ENCODE measurements at places on chromosomes 3 and 15. TPM values are rescaled to one million over a fixed set of nuclear protein-coding genes. Genes with fewer than 3 reads are reported as not detected.

The RAD51 gene
- polyA plus RNA-seq, result 11.9 TPM

The GOLGA8J gene
- 1.0 TPM for polyA plus RNA-seq

DNA sequence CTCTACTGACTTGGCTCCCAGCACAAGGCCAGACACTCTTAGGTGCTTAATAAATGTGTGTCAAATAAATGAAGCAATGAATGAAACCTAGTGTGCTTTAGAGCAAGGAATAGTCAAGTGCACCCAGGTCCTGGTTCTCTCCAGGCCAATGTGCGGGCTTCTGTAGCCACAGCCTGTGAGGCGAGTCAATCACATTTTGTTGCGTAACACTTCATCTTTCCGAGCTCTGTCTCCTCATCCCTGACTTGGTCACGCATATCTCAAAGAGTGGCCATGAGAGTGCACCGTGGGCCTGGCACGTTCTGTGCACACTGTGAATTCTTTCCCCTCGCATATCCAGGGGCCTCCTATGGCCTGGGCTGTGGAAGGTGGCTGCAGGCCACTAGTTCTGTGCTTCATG lies 11.4 kb upstream of the SH3GL3 start:
- DNase-seq, result no peak

DNA sequence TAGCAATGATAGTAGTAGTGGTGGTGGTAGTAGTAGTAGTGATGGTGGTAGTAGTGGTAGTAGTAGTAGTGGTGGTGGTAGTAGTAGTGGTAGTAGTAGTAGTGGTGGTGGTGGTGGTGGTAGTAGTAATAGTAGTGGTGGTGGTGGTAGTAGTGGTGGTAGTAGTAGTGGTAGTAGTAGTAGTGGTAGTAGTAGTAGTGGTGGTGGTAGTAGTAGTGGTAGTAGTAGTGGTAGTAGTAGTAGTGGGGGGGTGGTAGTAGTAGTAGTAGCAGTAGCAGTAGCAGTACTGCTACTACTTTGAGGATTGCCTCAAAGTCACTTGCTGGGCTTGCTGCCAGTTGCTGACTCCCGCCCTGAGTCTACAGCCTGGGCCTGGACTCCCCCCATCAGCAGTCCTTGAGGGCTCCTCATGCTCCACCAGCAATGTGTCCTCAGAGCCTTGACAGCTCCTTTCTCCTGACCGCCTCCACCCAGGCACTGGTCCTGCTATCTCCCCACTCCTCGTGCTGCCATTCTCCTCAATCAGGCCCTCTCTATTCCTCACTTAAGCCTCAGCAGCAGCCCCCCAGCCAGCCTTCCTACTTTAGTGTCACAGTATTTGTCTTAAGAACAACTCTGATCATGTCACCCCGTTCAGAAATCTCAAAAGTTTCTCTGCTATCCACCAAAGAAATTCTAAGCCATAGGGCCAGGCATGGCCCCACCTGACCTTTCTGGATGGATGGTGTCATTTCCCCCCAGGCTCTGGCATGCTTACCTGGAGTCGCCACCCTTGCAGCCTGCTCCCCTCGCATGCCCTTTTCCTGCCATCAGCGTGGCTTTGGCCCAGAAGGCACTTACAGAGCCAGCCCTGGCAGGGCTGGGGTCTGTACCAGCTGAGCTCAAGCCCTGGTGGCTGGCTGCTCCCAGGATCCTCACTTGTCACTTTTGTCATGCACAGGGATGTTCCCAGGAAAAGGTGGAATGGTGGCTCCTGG lies 45.6 kb downstream of the DLEC1 start:
- DNase-seq, result peak; percentile 8

DNA sequence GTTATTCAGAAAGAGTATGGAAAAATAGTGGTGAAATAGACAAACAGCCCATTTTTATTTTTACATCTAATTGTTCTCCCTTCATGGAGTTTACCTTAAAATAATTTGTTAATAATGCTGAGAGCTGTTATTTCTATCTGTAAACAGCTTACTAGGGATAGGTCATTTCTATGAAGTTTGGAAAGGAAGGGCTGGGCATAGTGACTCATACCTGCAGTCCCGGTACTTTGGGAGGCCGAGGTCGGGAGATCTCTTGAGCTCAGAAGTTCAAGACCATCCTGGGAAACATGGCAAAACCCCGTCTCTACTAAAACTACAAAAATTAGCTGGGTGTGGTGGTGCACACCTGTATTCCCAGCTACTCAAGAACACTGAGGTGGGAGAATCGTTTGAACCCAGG lies 624.3 kb upstream of the LMCD1 start:
- DNase-seq, result no peak

The SH2D7 gene
- 0.12 TPM for polyA plus RNA-seq

- DNase-seq, result no peak
Observed at GRCh38 chr15:40755812-40756208, 756 bp upstream of the RMDN3 start.

DNA sequence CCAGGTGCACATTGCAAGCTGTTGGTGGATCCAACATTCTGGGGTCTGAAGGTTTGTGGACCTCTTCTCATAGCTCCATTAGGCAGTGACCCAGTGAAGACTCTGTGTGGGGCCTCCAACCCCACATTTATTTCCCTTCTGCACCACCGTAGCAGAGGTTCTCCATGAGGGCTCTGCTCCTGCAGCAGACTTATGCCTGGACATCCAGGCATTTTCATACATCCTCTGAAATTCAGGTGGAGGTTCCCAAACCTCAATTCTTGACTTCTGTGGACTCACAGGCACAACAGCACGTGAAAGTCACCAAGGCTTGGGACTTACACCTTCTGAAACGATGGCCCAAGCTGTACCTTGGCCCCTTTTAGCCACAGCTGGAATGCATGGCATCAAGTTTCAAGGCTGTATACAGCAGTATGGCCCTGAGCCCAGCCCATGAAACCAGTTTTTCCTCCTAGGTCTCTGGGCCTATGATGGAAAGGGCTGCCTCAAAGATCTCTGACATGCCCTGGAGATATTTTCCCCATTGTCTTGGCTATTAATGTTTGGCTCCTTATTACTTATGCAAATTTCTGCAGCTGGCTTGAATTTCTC lies 30.2 kb downstream of the CLDN1 start:
- DNase-seq, result no peak

All from muscle of arm (tissue), 14 donors.